ENCODE measurements at places on chromosomes 3 and 15. TPM values are rescaled to one million over a fixed set of nuclear protein-coding genes. Genes with fewer than 3 reads are reported as not detected.

DNA sequence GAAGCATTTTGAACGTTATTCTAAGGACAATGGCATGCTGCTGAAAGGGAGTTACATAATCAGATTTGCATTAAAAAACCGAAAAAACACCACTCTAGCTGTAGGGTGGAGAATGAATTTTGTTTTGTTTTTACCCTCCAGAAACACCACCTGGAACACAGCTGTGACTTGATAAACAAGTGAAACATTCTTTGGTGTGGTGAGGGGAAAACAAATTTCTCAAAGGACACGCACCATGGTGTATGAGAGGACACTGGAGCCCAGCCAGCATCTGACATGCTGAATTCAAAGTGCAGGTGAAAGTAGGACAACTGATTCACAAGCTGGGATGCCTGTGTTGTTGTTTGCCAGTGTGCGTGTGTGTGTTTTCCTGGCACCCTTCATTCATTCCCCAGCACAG lies 554.5 kb upstream of the TBL1XR1 start:
- no peak for DNase-seq

- DNase-seq: no peak
These were observed 225.3 kb upstream of the KCNMB2 start for GRCh38 chr3:178310949-178311348.

DNA sequence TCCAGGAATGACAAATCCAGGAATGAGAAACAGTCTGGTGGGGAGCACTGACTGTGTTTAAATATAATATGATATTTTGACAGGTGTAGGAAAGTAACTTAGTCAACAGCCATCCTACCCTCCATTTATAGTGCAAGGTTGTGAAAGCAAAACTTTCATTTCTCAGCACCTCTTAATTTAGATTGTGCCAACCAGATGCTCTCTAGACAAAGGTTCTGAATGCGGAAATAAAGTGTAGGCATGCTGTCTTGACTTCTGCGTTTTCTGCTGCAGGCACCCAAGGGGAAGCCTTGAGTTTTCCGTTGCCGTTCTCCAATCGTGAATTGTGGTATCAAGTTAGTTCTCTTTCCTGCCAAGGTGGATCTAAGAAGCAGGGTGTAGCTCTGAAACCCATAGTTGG lies 261.9 kb upstream of the SUCLG2 start:
- DNase-seq: no peak

GRCh38 chr15:26103002-26103404 lies 239.9 kb upstream of the ATP10A start:
- DNase-seq: no peak

The CYP8B1 gene
- polyA plus RNA-seq: 1.3 TPM

GRCh38 chr3:108428586-108428985 lies 81.8 kb downstream of the MYH15 start:
- no peak for DNase-seq

DNA sequence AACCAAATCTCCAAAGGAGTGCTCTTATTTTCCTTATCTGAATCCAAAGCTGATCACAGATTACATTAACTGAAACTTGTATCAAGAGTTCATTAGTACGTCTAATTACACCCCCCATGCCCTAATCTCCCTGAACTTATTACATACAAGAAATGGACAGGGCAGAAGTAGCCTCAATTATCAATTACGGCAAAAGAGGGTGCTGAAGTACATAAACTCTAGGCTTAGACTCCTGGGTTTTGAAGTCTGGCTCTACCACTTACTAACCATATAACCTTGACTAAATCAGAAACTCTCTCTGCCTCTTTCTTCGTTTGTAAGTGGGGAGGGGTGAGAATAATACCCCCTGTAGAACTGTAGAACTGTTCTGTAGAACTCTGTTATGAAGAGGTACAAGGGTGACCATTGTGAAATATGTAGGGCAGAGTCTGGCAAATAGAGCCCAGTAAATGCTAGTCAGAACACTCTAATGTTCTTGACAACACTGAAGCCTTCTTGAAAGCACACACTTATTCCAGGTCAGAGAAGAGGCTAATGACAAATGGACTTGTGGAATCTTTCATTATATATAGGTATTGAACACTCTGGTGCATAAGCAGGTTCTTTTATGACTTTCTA lies 19.6 kb upstream of the OR5K4 start:
- DNase-seq: no peak
